ENCODE measurements at places on chromosomes 6 and 20. TPM values are rescaled to one million over a fixed set of nuclear protein-coding genes. Genes with fewer than 3 reads are reported as not detected.

UNC93A gene
- total RNA-seq: not detected

SIRPG gene
- 3.1 TPM for total RNA-seq

PRDM13 gene
- total RNA-seq: not detected

CD83 gene
- 14.9 TPM for total RNA-seq

RFX6 gene
- not detected for total RNA-seq

MLN gene
- not detected for total RNA-seq

SDHAF4 gene
- 12.4 TPM for total RNA-seq

TEAD3 gene
- 5.6 TPM for total RNA-seq

LHFPL5 gene
- not detected for total RNA-seq

PLEKHG1 gene
- 0.12 TPM for total RNA-seq

CFB gene
- total RNA-seq: 1.8 TPM

DAAM2 gene
- 4.0 TPM for total RNA-seq

FABP7 gene
- 1.4 TPM for total RNA-seq

DNA sequence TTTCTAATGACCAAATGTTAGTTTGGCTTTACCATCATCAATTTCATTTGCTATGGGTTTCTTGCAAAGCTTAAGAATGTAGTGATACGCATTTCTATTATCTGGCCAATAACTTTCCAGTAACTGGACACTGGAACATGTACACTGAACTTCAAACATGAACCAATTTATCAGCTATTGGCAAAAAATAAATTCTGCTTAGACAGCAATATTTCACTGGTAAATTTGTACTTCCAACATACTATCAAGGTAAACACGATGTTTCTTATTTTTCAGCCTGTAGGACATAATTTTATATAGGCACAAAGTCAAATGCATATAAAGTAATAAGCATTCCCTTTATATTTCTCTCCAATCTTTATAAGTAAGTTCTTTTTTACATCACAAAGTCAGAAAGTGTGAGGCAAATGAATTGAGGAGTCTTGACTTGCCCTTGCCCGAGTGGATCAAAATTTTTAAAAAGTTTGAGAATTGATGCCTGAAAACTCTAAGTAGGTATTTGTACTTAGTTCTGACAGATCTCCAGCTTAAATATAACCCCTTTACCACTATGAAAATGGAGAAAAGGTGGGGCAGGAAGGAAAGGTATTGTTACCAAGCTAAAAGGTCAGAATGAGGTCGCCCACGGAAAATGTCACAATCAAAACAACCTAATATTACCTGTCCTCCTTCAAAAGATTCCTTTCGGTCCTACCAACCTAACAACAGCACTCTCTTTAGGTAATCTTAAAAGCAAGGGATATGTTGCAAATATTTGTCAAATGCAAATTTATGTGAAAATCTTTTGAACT lies 41.3 kb downstream of the STK38 start:
- DNase-seq: no peak

- DNase-seq: no peak
These were observed 292.5 kb upstream of the ZNF337 start for GRCh38 chr20:25989196-25989595.

GRCh38 chr20:64247307-64247618 lies 8.3 kb upstream of the PCMTD2 start:
- no peak for DNase-seq

DNA sequence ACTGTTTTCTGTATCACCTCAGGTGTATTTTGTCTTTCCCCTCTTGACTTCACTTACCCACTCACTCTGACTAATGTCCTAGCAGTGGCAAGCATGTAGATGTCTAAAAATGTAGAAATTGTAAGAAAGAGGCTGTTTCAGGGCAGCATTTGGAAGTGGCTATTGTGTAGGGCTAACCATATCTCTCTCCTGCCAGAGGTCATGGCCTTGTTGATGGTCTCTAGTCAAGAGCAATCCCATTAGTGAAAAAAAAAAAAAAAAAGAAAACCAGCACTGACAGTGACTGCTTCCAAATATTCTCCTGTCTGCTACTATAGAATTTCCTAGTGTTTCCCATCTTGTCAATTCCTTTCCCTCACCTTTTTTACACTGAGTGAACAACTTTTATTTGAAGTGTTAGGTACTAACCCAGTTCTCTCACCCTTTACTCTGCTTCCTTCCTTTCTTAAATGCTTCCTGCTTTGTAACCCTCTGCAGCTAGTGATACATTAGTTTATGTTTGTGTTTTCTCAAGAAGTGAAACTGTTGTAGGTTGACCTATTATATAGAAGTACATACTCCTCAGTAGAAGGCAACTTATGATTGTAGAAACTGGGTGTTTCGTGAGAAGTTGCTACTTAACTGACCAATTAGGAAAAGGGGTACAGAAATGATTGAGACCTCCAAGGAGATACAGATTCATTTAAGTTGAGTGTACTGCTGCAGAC lies 174.1 kb upstream of the PTPRK start:
- DNase-seq: no peak

DNA sequence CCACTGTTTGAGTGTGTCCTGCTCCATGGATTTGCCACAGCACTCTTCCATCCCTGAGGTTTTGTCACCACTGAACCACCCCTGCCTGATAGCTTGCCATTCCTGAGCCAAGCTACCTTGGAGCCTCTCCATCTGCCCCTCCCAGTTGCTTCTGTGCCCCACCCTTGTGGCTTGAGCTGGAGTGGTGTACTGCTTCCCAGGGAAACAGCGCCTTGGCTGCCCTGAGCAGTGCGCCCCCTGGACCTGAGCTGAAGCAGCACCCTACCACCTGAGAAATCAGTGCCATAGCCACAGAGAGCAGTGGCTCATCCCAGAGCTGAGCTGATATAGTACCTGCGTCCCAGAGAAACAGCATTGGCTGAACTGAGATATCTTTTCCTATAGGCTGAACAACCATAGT lies 40.3 kb downstream of the IL22RA2 start:
- DNase-seq: no peak

GRCh38 chr6:150005761-150006651 lies 19.3 kb downstream of the RAET1L start:
- no peak for DNase-seq

DNA sequence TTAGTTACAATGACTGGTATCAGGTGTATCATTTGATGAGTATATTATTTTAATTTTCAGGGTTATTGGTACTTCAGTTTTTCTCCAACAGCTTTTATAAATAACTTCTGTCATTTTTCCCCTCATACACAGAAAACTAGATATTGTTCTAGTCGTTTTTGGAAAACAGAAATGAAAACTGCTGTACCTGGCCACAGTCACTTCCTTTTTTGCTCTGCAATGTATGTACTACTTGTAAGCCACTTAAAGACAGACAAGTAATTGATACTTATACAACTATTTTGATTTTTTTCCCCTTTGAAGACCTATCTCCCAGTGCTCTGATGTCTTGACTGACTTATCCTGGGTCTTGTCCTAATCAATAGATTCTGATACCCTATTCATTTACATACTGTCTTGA lies 218.6 kb upstream of the RUNX2 start:
- no peak for DNase-seq

DNA sequence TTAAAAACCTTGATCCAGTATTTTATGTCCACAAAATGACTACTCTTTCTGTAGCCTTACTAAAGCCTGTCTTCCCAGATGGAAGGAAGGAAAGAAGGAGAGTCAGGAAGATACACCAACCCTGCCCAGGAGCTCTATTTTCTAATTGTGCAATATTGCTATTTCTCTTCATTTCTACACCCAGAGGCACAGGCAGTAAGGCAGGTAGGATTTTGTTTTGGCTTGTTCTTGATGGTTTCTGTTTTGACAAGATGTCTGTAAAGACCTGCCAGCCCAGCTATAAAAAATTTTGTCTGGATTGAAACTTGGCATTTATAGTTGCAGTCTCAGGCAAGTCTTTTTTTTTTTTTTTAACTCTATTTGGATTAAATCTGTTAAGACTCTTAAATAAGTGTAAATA lies 587.5 kb upstream of the ARID1B start:
- DNase-seq: no peak

DNA sequence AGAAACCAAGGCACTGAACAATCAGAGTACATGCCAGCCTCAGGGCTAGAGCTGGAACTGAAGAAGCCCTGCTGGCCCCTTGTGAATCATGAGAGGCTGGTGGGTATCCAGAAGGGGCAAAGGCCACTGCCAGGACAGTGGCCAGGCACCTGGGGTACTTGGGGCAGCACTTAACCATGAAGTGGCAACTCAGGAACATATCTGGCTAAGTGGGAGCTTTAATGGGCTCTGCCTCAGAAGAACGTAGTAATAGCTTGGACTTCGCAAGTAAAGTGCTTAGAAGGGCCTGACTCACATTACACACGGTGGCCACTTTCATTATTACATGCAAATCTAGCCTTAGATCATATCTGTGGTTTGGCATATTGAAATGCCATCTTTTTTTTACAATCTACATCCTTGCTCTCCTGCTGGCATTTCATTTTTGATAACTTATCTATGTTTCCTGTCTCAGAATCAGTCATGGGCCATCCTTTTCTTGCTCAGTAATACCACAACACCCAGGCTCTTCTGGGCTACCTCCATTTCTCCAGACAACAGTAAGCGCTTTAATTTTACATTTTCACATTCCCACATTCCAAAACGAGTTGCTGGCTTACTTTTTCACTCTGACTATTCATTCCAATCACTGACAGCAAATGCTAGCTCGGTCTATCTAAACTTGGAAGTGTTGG lies 21.6 kb downstream of the NAPB start:
- DNase-seq: peak; percentile 41

DNA sequence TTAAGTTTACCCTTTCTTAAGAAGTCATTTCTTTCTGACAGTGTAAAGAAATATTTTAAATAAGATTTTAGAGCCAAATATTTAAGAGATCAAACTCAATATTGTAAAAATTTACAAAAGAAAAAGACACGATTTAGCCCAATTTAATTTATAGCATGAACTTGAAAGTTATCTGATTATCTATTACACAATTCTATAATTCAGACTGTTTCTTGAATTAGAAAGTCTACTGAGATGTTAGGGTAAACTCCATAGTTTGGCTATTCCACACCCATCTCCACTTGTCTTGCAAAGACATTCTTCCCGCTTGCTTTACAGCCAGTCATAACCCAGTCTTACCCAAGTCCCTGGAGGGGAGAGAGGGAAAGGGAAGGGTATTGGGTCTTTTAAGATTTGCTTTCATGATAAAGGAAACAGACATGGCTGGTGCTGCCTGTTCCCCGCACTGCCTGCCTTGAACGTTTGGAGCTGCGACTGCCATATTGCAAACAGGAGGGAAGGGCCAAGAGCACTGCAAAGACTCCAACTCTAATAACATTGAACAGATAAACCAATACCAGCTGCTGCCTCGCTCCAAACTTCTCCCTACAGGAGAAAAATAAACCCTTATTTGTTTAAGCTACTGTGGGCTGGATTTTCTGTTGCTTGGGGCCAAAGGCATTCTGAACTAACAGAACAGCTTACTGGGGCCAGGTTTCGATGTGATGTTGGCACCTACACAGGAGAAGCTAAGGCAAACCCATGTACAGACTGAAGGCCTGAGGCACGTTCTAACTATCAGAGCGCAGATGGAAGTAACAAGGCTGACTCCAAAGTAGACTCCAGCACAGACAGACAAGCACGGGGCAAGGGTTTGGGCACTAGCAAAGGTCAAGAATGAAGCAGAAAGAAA lies 552.3 kb upstream of the JARID2 start:
- DNase-seq: no peak

DNA sequence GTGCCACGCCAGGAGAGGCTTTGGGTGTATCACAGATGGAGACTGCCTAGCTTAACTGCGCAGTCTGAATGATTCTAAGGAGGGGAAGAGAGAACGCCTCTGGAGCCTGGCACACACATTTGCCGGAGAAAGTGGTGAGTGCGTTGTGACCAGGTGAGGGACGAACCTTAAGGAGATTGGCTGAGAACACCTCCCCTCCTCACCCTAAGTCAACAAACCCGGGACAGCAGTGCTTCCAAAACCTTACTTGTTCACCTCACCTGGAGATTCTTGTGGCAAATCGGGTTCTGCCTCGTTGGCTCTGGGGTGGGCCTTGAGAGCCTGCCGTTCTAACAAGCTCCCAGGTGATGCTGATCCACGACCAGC lies 9.4 kb downstream of the SYNJ2 start:
- no peak for DNase-seq

DNA sequence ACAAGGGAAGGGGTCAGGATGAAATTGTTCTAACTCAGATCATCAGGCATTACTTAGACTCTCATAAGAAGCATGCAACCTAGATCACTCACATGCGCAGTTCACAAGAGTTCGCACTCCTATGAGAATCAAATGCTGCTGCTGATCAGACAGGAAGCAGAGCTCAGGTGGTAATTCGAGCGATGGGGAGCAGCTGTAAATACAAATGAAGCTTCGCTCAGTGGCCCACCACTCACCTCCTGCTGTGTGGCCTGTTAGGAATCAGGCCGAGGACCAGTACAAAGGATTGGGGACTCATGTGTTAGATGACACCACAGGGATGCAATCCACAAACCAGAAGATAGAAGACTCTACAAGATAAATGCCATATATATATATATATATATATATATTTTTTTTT lies 31.5 kb upstream of the TOP1 start:
- no peak for DNase-seq

- DNase-seq: no peak
These were observed 11.2 kb upstream of the SPAG4 start for GRCh38 chr20:35604449-35604747.

GRCh38 chr6:40738551-40739193 lies 151.5 kb upstream of the LRFN2 start:
- no peak for DNase-seq

DNA sequence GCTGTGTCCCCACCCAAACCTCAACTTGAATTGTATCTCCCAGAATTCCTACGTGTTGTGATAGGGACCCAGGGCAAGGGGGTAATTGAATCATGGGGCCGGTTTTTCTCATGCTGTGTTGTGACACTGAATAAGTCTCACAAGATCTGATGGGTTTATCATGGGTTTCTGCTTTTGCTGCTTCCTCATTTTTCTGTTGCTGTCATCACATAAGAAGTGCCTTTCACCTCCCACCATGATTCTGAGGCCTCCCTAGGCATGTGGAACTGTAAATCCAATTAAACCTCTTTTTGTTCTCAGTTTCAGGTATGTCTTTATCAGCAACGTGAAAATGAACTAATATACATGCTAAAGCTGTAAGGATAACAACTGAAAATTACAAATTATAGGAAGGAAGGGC lies 88.3 kb downstream of the CDYL start:
- DNase-seq: no peak

GRCh38 chr6:142692942-142693341 lies 252.0 kb downstream of the HIVEP2 start:
- peak; percentile 90 for DNase-seq

- DNase-seq: peak; percentile 53
These were observed 93.7 kb downstream of the SULF2 start for GRCh38 chr20:47691625-47692024.

GRCh38 chr6:25774120-25774715 lies 19.7 kb downstream of the SLC17A4 start:
- no peak for DNase-seq

DNA sequence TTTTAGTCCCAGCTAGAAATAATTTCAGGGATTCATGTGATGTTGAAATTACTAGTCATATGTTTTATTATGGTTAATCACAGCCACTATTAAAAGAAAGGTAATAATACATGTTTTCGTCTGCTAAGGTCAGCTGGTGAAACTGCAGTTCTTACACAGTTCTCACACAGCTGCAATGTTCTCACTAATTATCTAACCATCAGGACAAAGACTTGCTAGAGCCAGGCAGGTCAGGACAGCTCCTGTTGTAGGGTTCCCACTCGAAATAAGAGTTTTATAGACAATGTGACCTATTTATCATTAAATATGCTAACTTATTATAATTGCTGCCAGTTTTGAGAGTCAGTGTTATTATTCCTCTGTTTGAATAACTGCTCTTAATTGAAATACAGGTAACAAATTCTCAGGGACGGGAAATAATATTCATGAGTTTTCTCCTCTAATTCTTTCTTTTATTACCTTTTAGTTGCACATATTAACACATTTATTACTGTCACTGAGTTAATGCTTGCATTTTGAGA lies 97.9 kb downstream of the GJA1 start:
- no peak for DNase-seq

GRCh38 chr6:85354761-85355618 lies 94.9 kb upstream of the NT5E start:
- peak; percentile 71 for DNase-seq
